ENCODE measurements at places on chromosomes 4 and X. TPM values are rescaled to one million over a fixed set of nuclear protein-coding genes. Genes with fewer than 3 reads are reported as not detected.

- no peak for DNase-seq
Measured at GRCh38 chr4:88275949-88276515, 8.3 kb downstream of the PPM1K start.

DNA sequence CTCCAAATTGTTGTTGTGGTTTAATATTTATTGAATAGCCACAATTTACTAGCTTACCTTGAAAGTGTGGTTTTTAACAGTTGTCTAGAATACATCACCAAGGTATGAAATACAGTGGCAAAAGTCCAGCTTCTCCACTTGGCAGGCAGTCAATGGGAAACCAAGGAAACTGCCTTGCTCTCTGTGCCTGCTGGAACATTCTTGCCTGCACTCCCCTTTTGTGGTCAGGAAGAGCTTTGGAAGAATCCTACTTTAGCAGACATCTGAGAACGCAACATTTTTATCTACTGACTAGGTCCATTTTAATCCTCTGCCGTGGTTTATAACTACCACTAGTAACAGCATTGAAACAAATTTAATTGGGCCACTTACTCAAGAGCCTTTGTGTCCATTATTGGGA is 64.5 kb downstream of the TENM3 start:
- peak; percentile 25 for DNase-seq

F11 gene
- 23.9 TPM for total RNA-seq

TBL1X gene
- total RNA-seq: 37.1 TPM

TRPC5OS gene
- total RNA-seq: 0.20 TPM
